Glutamatergic neuron (in vitro differentiated cells): ENCODE measurements at places on chromosomes 2 and 18.

DNA sequence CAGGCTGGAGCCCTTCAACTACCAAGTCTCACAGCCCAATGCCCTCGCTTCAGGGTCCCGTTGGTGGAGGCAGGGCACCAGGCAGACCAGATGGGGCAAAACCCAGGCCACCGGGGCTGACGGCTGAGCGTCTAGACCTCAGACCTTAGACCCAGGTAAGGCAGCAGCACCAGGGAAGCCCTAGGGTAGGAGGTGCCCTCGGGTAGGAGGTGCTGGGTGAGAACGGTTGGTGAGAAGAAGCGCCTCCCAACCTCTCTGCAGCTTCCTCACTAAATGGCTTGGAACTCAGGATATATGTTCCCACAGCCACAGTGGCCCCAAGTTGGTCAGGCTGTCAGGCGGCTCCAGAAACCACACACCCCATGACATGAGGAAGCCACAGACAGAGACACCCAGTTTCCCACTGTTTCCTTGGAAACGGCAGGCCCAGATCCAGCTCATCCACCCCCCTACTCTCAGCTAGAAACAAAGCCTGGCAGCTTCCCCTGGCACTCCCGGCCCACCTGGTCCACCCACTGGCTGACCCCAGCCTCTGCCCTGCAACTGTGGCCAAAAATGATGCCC is 13.1 kb upstream of the MLPH start:
- no peak for DNase-seq

- peak; percentile 72 for DNase-seq
These were observed 20.7 kb downstream of the FOSL2 start for GRCh38 chr2:28413152-28413898.

DNA sequence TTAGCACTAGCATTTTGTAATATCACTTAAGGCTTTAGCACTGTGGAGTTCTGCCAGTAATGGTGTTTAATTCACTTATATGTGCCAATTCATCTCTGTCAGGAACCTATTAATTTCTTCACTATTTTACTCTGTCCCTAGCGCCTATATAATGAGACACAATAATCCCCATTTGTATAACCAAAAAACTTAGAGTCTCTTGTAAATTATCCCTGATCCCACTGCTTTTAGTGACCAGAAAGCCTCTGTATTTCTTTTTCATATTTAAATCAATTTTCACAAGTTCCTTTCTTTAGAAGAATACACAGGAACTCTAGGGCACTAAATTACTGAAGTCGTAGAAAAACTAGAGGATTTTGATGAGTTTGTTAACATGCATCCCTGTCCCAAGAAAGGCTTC is 242.7 kb upstream of the NRP2 start:
- no peak for DNase-seq

DNA sequence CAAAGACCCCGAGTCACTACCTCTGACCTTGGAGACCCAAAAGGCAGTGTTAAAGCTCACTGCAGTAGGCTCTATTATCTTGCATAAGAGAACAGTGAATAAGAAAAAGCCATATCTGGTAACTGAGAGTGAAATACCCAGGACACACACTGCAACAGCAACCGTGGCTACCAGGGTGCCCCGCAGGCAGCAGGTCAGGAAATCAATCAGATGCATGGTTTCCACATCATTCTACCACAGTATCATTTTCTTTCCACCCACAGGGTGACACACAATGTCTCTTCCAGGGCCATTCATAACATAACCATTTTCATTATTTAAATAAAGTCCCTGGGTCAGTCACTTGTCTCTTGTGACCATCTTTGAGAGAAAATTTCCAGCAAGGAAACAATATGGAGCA is 131.3 kb downstream of the CCBE1 start:
- DNase-seq: no peak

- no peak for DNase-seq
These were observed 175.7 kb upstream of the HAAO start for GRCh38 chr2:42967959-42968674.

- no peak for DNase-seq
These were observed 199.4 kb downstream of the ALPK2 start for GRCh38 chr18:58429442-58429841.

GRCh38 chr2:241489733-241490680 is 18.4 kb downstream of the STK25 start:
- DNase-seq: no peak

GRCh38 chr18:49788327-49788898 is 24.9 kb downstream of the ACAA2 start:
- DNase-seq: no peak

DNA sequence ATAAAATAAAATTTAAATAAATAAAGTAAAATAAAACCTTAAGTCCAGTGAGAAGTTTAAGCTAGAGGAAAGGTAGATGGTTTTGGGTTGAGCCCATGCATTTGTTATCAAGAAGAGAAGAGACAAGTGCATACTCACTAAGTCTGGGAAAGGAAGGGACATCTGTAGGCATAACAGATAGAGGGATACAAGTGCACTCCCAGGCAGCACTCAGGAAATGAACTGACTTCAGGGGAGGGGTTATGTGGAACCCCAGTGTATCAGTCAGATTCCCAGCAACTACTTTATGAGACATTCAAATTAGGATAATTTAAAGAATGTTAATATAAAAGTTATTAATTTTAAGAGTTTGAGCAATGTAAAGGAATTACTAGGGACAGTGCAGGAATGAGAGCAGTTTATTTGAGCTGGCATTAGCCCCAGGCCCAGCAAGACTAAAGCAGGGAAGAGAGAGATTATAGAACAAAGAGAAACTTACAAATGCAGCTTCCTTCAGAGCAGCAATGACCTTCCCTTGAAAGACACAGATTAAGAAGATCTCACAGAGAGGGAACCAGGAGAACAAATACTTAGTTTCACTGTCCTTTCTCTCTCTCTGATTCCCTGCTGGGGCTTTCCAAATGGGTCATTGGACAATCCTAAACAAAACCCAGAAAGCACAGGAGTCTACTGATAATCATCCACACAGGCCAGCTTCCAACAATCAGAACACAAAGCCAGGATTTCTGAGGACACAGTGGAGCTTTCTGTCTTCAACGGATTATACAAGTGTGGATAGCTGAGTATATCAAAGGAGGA is 109.7 kb downstream of the ERBB4 start:
- DNase-seq: no peak

DNA sequence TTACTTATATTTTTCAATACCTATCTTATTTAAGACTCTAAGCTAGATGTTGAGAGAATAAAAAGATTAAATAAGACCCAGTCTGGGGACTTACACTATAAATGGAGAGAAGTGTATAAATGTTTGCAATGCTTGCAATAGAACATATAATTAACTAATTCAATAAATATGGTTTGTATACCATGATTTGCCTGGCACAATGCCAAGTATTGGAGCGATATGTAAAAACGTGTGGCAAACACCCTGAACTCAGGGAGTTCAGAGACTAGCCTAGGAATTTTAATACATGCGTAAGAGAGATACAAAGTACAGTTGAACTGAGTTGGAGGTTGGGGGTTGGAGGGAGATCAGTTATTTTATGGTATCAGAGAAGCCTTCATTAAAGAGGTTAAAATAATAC is 251.8 kb upstream of the DDX18 start:
- DNase-seq: no peak

DNA sequence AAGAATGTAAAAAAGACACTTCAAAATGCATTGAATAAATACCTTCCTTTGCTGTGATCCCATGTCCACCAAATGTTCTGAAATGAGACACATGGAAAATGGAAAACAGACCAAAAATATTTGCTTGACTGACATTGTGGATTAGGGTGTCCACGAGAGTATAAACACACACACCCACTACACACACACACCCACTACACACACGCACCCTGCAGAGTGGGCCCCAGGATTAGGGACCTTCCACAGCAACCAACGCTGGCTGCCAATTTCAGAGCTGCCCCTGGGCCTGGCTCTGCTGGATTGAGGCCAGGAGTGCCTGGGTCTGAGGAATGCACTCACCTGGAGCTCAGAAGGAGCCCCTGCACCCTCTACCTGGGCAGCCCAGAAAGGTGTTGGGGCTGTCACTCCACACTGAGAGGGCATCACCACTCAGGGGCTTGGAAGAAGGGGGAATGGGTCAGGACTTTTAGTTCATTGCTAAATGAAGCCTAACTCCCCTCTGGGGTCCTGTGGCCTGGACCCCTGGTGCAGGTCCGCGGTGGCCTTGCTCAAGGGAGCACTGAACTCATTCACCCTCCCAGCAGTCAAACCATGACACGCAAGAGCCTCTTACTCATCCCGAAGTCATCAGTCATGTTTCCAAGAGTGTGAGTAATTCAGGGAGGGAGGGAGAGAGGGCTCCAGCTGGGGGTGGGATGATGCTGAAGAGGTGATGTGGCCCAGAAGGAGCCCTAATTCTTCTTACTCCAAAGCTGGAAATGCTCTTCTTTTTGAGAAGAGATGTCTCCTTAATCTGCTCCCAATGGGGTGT is 50.2 kb upstream of the PLB1 start:
- DNase-seq: no peak

GRCh38 chr2:239791526-239792404 is 233.4 kb downstream of the NDUFA10 start:
- no peak for DNase-seq

DNA sequence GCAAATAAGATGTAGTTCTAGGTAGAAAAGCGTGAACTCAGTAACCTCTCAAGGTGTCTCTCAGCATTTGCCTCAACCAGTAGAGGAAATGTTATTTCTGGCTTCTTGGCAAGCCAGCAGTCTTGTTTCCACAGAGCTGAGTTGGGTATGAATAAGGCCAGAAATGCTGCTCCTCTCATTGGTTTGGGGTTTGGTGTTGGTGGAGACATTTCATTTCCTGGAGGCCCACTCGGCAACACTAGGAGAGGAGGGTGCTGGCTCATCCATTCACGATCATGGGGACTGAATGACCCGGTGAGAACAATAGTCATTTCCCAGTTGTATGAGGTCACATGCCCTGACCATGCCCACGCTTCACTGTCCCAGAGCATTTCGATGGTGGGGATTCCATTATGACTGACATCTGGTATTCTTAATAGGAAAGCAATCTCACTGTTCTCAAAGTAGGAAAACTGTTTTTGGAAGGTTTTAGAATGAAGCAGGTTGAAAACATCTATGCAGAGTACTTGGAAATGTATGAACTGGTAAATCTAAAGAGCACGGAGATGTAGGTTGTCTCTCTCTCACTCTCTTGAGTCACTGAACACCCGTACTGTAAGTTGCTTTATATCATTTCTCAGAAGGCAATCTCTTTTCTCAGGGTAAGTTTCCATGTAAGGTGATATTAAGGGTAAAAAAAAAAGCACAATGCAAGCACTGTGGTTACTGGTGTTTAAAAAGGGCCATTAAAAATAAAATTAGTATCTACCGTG is 37.1 kb upstream of the CTLA4 start:
- no peak for DNase-seq

DNA sequence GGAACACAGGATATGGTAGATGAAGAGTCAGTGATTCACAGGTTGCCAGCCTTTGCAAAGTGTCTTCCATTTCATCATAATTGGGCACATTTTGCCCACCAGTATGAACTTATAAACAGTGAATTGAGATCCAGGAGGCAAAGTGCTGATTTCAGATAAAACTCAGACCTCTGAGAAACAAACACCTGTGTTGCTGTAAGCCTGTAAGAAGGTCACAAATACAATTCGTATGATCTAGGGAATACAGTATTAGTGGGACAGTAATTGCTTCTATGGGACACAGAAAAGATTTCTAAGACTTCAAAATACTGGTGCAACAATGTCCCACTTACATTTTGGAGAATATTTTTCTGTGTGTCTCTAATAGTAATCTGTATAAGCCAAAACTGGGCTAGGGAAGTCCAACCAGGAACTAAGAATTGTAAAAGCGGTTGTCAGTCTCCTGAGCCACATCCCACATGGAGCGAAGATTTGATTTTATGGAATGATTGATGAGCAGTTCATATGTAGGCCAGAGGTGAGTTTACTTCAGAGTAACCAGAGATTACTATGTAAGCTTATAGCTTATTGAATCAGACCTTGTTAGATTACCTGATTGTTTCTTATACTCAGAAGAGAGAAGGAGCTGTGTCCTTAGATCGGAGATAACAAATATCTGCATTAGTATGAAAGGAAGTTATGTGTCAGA is 728.4 kb downstream of the LRRTM4 start:
- DNase-seq: no peak
